ENCODE measurements at places on chromosomes 5 and 9.

GRCh38 chr5:57366744-57367143 lies 115.9 kb downstream of the ACTBL2 start:
- no peak for DNase-seq

DNA sequence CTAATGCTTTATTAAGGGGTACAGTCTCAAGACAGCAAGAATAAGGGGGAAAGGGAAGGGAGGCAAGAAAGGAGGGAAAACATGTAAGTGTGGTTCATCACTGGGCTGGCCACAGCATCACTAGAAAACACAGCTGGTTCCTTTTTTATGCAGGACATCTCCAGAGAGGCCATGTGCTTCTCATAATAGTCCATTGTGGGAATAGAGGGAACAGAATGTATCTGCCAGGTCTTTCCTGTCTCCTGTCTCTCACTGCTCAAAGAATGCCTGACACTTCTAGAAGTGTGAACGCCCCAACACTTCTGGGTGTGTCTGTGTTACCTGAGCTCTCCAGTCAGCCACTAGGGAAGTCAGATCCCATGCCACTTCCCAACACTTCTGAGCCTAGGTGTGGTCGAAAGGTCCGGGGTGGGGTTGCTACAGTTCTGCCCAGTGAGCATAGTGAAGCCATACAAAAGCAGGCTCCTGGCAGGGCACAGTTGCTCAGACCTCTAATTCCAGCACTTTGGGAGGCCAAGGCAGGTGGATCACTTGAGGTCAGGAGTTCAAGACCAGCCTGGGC lies 255.6 kb upstream of the SLC30A5 start:
- no peak for DNase-seq

DNA sequence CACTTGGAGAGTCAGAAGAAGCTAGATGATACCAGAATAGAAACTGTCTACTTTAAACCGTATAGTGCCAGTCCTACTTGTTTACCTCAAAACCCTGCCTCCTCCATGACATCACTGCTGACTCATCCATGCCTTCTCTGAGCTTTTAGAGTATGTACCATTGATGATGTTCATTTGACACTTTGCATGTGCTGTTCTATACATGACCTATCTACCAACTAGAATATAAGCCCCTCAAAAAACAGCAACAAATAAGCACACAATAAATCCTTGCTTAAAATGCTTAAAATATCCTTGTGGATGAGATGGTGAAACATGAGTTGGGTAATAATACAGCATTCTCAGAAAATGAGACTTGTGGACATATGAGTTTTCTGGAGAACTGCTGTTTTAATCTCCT lies 2.6 kb downstream of the CTNNAL1 start:
- peak; percentile 62 for DNase-seq

DNA sequence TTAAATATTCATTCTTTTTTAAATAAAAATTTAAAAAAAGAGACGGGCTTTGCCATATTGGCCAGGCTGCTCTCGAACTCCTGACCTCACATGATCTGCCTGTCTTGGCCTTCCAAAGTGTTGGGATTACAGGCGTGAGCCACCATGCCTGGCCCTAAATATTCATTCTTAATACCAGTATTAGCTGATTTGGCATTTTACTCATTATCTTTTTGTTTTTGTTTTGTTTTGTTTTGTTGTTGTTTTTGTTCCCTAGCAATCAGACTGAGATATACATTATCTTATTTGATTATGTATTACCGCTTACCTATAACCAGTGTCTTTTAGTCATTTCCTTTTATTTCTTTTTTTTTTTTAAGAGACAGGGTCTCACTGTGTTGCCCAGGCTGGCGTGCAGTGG lies 37.9 kb downstream of the RNF44 start:
- DNase-seq, result no peak

GRCh38 chr5:116063950-116064349 lies 20.9 kb upstream of the COMMD10 start:
- DNase-seq, result no peak

DNA sequence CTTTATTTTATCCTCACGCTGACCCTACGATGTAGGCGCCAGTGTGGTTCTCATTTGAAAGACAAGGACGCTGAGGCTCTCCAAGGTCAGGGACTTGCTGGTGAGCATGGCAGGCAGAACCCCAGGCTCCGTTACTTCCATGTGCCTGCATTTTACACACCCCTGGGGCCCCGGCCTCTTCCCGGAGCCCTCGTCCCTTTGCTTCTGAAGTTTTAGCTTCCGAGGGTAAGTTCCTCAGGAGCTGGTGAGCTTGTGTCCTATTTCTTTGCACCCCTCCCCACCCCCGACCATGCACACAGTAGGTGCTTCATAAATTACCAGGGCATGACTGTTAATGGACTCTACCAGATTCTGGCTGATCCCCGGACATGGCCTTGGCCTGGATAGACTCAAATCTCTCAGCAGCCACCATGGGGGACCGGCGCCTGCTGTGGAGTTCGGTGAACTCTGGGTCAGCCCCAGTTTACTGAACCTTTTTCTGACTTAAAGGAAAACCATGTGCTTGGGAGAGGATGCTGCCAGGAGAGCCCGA lies 59.3 kb upstream of the RNU6ATAC start:
- no peak for DNase-seq

GRCh38 chr9:136977223-136977622 lies at the start of gene PTGDS:
Gene PTGDS (plus strand): TSS chr9:136977504. CDS start chr9:136977579, 75 bp downstream.
- DNase-seq, result no peak

GRCh38 chr9:14248149-14248548 lies 65.8 kb downstream of the NFIB start:
- no peak for DNase-seq

GRCh38 chr5:174694611-174695010 lies 29.8 kb upstream of the MSX2 start:
- DNase-seq, result no peak

GRCh38 chr5:171405615-171406014 lies 13.8 kb upstream of the FGF18 start:
- DNase-seq, result no peak

DNA sequence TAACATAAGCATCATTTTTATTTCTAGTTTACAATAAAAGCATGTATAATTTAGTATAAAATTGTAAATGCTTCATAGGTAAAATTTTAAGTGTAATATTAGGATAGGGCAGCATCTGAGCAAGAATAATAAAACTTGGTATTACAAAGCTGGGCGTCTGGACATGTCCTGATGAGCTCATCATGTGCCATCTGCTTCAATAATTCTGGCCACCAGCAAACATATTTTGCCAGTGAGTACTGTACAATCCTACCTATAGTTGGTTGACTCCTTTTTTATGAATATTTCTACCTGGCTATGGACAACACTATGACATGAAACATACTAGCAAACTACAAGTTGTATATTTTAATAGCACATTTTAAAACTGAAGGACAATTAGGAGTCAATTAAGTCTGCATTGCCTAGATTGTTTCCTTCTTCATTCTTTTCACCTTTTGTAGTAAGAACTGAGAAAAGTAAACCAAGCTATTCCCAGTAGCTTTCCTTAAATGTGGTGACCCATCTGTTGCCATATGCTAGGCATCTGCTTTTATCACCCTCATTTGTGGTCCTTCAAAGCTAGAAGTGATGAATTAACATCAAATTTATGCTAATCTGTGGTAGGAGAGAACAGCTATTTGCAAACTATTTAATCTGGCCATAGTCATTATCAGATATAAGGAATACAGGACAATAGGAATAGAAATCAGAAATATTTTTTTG lies 23.4 kb downstream of the LURAP1L start:
- DNase-seq, result no peak

- no peak for DNase-seq
Observed at GRCh38 chr9:131262327-131263032, 13.8 kb downstream of the FAM78A start.

GRCh38 chr5:78103232-78103918 lies 191.1 kb downstream of the AP3B1 start:
- no peak for DNase-seq

GRCh38 chr5:126384985-126385384 lies 38.2 kb upstream of the GRAMD2B start:
- no peak for DNase-seq

DNA sequence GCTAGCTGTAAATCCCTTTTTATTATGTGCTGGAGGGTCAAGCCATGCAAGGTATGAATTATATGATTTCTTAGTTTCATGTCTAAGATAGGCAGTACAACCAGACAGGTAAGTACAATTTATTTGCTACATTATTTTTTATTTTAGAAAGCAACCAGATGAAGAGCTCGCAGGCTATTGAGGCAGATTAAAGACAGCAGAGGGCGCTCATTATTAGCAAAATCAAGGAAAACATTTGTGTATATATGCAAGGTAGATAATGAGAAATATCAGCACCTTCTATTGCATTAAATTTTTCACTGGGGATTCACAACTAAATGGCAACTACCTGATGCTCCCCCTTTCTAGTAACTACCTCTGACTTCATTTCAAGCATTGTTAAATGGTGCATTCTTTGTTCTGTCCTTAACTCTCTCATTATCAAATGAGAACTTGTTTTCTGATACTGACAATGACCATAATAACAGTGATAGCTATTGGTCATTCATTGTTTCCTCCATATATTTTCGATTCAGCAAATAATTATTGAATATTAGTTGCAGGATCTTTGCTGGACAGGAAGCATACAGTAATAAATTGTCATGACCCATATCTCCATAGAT lies 8.6 kb downstream of the SCGB3A2 start:
- DNase-seq, result no peak

DNA sequence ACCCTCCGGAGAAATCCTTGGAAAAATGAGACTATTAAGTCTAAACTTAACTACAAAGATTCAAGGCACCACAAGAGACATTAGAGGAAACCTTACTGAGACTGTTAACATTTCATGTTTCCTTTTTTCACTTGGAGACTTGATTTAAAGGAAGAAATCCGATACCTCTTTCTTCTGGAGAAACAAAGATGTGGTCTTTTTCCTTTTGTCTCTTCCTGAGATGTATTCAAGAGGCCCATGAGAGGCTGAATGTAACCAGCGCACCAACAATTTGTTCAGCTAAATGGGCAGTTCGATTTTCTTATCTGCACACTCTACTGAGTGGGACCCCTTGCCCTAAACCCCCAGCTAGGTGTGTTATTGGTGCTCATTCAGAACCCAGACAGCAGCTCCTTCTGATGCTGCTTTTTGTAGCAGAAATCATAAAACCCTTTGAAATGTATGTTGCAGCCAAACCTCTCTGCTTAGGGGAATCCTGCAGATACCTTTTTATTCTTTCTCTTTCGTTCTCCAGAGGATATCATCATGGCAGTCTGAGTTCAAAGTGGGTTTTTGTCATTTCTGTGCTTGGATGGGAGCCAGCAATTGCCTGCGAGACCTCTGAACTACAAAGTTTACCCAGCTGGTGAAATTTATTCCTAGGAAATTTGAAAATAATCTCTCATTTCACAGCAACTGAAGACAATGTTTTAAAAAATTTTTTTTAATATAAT lies 41.9 kb upstream of the ACTBL2 start:
- no peak for DNase-seq

DNA sequence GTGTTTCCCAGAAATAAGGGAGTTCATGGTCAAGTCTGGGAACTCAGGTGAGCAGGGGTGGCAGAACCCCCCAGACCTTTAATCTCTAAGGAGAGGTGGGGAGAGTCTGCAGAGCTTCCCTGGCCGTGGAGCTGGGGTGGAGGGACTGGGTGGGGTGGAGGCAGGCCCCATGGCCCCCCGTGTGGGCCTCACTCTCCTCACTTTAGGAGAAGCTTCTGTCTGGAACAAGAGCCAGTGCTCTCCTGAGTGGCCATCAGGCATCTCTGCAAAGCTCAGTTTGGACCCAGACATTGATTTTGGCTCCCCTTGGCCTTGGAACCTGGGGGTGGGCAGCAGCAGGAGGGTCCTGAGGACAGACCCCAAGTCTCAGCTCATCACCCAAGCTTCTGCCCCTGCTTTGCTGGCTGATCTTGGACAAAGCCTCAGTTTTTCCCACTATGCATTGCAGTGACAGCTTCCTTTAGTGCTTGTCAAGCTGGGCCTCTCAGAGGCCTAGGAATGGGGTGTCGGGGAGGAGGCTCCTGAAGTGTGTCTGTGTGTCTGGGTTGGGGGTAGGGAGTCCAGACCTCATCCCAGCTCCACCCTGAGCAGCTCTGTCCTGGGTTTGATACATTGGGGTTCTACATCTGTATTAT lies 3.5 kb upstream of the GBGT1 start:
- no peak for DNase-seq

- no peak for DNase-seq
Observed at GRCh38 chr5:145551714-145552113, 283.4 kb downstream of the PRELID2 start.

DNA sequence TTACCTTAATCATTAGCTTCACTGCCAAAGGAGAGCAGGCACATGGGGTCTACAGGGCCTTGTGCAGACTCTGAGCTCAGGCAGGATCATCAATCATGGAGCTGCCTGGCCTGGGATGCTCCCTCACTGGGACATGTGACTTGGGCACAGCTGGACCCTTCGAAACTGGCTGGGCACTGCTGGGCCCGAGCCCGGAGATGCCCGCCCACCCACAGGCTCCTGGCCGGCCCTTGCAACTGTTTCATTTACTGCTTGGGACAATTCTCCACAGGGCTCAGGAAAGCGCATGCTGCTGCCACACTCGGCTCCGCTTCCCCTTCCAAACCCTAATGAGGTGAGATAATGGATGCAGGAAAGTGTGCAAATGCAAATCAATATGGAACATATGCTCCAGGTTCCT lies 387.5 kb downstream of the TRIM36 start:
- DNase-seq, result no peak

DNA sequence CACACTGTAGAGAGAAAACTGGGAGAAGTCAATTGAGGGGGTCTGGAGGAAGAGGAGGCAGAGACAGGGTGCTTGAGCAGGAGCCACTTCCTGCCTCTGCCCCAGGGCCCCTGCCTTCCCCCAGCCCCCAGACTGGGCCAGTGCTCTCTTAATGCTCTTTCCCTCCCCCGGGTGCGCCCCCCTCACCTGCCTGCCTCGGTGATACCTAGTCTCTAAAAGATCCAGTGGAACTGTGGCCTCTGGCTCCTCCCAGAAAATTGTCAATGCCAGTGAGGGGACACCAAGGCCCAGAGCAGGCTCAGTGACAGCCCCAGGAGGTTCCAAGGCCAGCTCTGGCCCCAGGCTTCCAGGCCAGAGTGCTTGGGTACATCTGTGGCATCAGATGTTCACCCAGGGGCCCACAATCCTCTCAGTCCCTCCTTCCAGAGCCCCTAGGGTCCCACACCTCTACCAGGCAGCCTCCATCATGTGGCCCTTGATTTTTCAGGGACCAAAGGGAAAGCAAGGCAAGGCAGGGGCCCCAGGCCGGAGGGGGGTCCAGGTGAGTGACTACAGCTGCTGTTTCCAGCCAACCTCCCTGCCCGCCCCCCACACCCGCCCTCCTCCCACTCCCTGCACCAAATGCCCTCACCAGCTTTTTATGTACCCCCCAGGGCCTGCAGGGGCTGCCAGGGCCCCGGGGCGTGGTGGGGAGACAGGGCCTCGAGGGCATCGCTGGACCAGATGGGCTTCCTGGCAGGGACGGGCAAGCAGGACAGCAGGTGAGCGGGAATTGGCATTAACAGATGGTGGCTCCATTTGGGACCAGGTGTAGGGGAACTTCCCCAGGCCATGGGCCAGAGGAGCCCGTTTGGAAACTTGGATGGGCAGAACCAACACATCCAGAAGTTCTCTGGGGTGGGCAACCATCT lies 33.1 kb upstream of the ORM1 start:
- no peak for DNase-seq
